ENCODE measurements at places on chromosomes 5 and 9.
A peak's percentile ranks its signal among the peaks of the same experiment; 100 is the strongest.

GRCh38 chr5:169832304-169832703, 148.0 kb downstream of the INSYN2B start:
- DNase-seq = no peak

DNA sequence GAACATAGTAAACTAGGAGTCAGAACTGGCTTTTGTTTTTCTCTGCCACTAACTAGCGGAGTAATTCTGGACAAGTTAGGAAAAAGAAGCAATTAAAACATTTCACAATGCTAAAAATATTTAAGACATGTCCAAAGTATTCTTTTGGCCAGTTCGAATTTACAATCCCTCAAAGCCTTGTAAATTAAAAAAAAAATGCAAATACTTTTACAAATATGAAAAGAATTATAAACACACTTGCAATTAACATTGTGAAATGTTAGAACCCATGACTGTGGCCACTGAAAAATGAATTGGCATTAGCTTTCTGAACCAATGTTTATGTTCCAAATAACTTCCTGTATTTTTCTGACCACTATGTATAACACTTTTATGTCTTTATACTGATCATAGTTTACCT, 2.2 kb downstream of the RAD1 start:
- no peak for DNase-seq

DNA sequence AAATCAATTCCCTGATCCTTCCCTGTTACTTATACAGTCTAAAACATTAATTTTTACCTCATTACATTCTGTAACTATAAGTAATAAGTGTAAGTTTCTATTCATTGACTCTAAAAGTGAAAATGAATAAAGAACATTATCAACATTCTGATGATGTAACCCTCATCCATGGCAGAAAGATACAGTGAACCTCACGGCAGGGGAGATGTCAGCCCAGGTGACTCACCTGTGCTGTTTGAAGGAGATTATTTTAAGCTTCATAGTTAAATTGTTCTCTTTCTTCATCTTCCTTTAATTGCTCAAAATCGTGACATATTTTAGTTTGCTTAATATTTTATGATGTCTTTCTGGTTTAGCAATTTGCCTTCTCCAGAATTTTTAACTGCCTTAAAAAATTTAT, 268.1 kb downstream of the FSTL4 start:
- DNase-seq = no peak

- no peak for DNase-seq
Measured at GRCh38 chr5:92956886-92957285, 624.1 kb downstream of the NR2F1-AS1 start.

- no peak for DNase-seq
Measured at GRCh38 chr5:84688566-84688965, 303.9 kb upstream of the EDIL3 start.

DNA sequence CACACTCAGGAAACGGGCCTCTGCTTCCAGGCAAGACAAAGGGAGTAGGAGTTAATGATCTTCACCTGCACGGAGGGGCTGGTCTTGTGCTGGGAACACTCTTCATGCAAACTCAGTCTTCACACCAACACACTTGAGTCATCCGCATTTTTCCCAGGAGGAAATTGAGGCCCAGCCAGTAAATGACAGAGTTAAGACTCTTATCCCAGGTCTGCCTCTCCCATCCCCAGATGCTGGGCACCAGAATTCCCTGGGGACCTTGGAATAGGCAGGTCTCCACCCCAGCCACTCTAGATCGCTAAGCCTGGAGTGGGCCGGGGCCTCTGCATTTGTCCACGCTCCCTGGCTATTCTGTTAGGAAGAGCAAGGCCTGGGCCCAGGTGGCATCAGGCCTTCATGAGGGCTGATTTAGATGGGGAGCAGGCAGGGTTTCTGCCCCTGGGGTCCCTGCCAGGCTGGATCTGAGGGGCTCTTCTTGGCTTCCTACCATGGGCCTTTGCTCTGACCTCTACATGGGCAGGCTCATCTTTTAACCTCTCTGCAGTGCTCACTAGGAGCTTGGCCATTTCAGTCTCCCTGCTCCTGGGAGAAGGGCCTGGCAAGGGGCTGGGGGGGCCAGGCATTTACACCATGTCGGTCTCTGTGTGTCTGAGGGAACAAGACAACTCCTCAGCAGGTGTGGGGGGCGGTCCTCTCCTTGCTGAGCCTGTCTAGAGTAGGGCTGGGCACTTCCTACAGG, 77.3 kb downstream of the AMBP start:
- DNase-seq = no peak

DNA sequence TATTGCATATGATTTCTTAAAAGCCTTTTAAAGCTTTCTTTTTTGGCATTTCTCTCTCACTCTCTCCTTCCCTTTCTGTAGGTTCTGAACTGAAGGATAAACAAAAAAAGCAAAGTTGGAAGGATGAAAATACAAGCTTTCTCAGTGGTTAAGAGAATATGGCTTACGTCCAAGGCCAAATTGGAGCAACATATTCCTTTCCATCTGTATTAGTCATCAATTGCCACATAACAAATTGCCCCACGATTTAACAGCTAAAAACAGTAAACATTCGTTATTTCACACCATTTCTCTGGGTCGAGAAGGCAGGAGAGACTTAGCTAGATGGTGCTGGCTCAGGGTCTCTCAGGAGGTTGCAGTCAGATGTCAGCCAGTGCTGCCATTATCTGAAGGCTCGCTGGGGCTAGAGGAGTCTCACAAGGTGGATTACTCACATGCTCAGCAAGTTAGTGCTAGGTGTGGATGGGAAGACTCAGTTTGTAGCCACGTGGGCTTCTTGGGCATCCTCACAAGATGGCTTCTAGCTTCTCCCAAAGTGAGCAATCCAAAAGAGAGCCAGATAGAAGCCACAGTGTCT, 2.0 kb upstream of the ROR2 start:
- no peak for DNase-seq

DNA sequence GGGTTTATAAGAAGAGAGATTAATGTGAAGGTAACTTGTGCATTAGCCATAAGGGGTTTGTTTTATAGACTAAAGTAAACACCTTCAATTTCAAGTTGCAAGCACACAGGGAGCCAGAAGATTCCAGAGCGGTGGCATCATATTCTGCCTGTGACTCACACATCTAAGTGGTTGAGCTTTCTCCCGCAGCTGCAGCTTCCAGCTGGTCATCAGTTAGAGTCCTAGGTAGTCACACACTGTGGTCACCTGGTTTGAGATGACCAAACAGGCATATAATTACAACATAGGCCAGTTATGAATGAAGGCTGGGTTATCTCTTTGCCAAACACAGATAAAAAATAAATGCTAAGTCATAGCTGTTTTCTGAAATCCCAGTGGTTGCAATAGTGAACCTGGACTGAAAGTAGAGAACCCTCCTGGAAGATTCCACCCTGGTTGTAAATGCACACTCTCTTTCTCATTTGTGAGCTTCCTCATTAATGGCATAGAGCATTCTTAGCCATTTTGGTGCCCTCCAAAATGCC, 171.3 kb downstream of the GDNF start:
- no peak for DNase-seq

DNA sequence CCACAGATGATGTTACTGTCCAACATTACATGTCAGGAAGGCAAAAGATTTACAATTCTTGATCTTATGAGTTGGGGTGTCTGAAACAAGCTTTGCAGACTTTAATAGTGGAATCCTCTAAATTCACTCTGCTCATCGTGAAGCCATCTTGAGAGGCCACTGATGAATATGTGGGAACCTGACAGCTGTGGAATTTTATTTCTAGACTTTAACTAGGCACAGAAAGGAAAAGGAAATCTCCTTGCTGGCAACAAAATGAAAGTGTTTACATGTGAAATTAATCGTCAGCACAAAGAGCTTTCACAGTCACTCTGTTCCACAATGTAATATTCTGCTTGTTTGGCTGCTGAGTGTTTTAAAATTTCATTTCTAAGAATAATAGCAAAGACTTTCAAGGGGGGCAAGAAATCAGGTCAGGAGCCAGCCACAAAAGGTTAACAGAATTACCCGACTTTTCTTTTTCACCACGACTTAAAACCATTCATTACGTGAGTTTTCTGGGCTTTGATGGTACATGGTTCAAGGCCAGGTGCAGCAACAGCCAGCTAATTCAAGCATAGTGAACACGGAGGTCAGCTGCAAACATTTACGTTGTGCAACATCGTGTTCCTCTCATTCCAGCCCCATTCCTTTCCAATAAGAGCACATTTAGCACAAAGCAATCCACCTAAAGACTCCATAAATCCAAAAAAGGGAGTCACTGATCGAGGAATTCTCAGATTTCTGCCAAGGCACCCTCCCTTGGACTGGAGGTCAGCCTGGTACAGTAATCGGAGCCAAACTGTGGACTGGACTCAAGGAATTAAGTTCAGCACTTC, 14.6 kb downstream of the NREP start:
- no peak for DNase-seq

DNA sequence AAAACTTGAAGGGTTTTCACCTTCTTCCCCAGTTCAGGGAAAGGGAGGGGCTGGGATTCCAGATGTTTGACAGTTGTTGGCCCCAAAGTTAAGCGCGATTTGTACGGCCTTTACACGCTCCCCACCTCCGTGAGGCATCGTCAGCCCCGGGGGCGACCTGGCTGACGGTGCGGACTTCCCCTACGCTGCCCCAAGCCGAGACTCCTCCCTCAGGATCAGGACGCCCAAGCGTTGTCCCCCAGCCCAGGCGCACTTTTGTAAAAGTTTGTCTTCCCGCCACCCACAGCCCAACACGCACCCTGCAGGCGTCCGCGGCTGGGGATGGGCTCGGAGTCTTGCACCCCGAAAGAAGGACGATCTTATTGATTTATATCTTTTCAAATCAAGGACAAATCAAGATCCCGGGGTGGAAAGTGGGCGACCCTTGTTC, 713 bp downstream of the MOB3B start:
- peak; percentile 19 for DNase-seq

GRCh38 chr9:16540743-16541613, 329.5 kb downstream of the BNC2 start:
- DNase-seq = no peak

GRCh38 chr5:1594357-1595106, 70.8 kb upstream of the LPCAT1 start:
- DNase-seq = peak; percentile 86

- DNase-seq = no peak
Measured at GRCh38 chr9:120927269-120928014, 846 bp upstream of the TRAF1 start.

DNA sequence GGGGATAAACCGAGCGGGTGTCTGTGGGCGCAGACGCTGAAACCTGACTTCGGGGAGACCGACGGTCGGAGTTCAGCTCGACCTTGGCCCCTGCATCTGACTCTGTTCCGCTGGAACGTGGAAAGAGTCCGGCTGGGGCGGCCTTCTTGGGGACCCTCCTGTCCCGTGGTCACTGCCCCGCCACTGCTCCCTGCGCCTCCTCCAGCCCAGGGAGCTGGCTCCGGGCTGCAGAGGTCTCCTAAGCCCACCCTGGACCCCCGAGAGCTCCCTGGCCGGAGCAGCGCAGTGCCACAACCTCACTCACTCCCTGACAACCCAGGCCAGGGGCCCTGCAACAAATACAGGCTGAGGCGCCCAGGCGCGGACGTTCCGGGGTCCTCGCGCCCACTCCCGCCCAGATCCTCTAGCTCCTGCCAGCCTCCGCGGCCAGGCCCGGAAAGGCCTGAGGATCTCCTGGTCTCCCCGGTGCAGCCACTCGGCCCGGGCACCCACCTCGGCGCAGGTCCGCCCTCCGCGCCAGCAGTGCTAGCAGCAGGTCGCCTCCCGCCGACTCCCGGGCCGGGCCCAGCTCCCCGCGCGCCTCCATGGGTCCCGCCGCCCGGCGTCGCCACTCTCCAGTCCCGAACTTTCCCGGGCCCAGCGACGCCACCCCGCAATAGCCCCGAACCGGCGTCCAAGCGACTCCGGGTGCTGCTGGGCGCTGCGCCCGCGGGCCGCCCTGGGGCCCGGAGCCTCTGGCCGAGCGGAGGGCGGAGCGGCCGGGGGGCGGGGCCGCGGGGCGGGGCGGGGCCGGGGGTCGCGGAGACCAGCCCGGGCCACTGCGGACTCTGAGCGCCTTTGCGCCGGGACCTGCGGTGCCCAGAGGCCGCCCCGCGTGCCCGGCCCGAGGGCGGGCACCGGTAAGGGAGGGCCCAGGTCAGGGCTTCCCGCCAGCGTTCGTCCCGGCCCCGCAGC, 2.2 kb downstream of the LHX3 start:
- DNase-seq = no peak

DNA sequence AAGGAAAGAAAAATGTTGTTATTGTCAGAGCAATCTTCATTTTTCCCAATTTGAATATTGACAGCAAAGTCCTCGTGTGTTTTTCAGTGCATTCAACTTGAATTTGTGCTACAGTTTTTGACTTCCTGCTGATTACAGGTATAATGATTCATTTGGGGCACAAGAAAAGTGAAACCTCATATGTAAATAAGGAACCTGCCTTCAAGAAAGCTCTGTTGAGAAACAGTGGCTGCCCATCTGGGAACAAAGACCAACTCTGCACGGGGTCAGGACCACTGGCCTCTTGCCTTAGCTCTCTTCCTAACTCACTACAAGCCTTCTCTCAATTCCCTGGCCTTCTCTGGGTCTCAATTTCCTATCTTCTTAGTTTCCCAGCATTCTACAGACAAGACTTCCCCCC, 21.0 kb downstream of the TIMD4 start:
- DNase-seq = no peak

DNA sequence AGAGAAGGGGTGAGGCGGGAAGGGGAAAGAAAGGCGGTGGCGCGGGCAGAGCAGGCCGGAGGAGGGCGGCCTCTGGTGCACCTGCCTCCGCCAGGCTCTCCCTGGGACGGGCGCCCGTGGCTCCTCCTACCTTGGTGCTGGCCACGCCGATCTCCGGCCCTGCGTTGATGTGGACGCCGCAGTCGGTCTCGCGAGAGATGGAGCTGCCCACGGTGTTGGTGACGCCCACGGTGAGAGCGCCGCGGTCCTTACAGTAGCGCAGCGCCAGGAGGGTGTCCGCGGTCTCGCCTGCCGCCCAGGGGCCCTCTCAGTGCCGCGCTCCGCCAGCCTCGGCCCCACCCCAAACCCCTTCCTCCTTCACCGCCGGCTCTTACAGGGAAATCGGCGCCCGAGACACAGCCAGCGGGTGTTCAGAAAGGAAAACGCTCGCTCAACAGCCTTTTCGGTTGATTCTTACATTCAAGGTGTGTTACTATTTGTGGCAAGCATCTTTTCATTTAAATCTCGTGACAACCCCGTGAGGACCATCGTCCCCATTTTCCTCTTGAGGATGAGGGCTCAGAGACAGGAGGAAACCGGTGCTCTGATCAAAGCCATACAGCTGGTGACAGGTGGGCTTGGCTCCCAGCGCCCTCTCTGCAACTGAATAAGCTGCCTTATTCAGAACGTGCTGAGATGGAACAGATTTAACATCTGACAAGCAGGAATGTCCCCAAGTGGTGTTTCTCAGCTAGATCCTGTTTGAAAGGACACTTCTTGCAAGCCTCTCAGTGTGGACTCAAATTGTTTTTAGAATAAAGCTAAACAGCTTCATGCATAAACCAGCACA, 22.0 kb upstream of the MAPK9 start:
- DNase-seq = no peak

GRCh38 chr5:160484678-160485077, 63.0 kb downstream of the PTTG1 start:
- no peak for DNase-seq

- no peak for DNase-seq
Measured at GRCh38 chr9:32681751-32682150, 46.3 kb upstream of the TAF1L start.

GRCh38 chr5:116520771-116521170, 53.9 kb downstream of the SEMA6A start:
- no peak for DNase-seq

GRCh38 chr5:118614731-118615456, 373.5 kb downstream of the DTWD2 start:
- DNase-seq = no peak

- no peak for DNase-seq
Measured at GRCh38 chr5:32707418-32707997, 3.6 kb upstream of the NPR3 start.

- no peak for DNase-seq
Measured at GRCh38 chr5:110371011-110371724, 355.3 kb downstream of the TMEM232 start.
